ENCODE measurements at places on chromosomes 6 and 20. TPM values are rescaled to one million over a fixed set of nuclear protein-coding genes. Genes with fewer than 3 reads are reported as not detected.

GRCh38 chr20:53335555-53335954 lies 258.1 kb downstream of the ZNF217 start:
- no peak for DNase-seq

DNA sequence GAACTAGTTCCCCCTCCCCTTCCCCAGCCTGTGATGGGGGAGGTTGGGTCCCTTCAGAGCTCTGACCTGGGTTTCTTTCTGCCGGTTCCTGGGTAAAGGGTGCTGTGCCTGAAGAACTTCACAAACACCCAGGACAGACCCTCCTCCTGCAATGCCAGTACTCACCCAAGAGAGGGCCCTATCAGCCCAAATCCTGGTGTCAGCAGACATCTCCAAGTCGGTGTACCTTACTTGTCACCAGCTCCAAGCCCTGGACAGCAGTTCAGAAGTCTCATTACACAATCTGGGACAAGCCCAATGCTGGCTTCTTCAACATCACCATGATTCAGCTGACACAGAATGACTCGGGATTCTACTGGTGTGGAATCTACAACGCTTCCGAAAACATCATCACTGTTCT lies 467 bp downstream of the TREML4 start:
- DNase-seq: no peak

The BPI gene
- polyA plus RNA-seq: not detected

DNA sequence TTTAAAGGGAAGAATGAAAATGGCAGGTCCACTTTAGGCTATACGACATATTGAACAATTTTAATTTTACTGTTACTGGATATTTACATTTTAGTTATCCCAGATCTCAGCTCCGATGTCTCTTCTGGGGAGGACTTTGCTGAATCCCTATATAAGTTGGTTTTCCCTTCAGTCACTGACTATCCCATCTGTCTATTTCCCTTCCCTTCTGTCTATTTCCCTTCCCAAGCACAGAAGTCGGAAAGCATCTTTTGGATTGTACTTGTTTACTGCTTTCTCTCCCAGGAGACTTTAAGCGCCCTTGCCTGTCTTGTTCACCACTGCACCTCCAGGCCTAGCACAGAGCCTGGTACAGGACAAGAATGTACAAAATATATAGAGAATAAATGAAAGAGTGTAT lies 165.8 kb upstream of the SALL4 start:
- no peak for DNase-seq

DNA sequence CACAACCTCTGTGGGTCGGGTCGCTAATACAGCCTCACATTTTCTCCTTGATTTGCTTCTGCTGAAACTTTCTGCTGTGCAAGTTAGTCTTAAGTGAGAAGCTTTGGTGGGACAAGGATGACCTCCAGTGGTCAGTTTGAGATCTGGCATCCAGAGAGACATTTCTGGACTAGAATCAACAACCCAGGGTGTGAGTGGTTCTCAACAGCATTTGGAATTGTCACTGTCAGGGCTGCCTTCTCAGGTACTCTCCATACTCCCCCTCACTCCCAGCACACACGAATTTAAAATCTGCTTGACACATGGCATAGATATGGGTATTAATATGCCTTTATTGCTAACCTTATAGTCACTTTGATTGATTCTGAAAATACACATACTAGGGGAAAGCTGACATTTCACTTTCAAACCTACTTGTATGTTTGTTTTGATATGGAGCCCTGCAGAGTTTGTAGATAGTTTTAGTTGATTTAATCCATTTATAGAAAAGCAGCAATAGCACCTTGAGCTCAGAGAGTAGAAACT lies 13.2 kb downstream of the OTOR start:
- peak; percentile 77 for DNase-seq

The NANP gene
- polyA plus RNA-seq: 8.6 TPM

DNA sequence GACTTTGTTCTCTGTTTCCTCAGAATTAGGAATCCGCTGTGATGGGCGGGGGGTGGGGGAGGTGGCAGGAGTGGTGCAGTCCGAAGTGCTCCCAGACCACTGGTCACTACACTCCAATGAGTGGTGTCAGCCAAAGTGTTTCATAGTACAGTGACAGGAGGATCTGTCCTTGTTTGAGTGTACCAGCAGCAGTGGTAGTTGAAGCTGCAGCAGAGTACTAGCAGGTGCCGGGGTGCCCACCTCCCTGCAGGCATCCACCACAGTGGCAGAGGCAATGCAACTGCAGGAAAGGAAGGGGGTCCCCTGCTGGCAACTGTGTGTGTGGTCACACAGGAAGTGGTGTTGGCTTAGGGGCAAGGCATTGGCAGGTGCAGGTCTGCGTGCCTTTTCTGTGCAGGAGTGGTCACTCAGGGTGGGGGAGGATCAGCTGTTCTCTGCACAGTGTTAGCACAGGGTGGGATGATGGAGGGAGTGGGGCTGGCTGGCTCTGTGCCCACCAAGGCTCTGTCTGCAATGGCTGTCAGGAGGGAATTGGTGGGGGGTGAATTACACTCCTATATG lies 9.7 kb downstream of the HLA-DOB start:
- DNase-seq: no peak

The BNIP5 gene
- polyA plus RNA-seq: not detected

The ROMO1 gene
- polyA plus RNA-seq: 755 TPM

The CD24 gene
- 16.6 TPM for polyA plus RNA-seq

DNA sequence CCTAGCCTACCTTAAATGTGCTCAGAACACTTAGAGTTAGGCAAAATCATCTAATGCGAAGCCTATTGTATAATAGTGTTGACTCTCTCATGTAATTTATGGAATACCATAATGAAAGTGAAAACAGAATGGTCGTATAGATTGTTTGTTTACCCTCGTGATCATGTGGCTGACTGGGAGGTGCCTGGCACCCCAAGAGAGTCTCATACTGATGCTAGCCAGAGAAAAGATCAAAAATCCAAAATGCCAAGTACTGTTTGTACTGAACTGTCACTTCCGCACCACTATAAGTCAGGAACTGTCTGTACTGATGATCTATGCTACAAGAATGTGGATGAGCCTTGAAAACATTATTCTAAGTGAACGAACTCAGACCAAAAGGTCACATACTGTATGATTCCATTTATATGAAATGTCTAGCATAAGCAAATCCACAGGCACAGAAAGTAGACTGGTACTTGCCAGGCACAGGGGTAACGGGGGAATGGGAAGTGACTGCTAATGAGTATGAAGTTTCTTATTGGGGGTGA lies 22.4 kb downstream of the ZMYND8 start:
- DNase-seq: peak; percentile 99

- DNase-seq: no peak
These were observed 50.1 kb upstream of the ARMC2 start for GRCh38 chr6:108797951-108798669.

GRCh38 chr6:2124260-2124709 lies 121.1 kb downstream of the GMDS start:
- DNase-seq: no peak
